Upper lobe of left lung (tissue), 6 donors: ENCODE measurements at places on chromosomes 1 and 21. TPM values are rescaled to one million over a fixed set of nuclear protein-coding genes. Genes with fewer than 3 reads are reported as not detected.

LDLRAD2 gene
- not detected for total RNA-seq

PLA2G2C gene
- not detected for total RNA-seq

VWA5B1 gene
- 0.14 TPM for total RNA-seq

UMODL1 gene
- 0.40 TPM for total RNA-seq

SDC3 gene
- total RNA-seq: 65.8 TPM

ATXN7L2 gene
- 19.9 TPM for total RNA-seq

GRCh38 chr1:235511470-235512240 is 7.4 kb upstream of the B3GALNT2 start:
- H3K4me1 ChIP-seq: no peaks in the 10 kb centered on the region
- no peak overlapping the region for H3K27ac ChIP-seq
- H3K36me3 ChIP-seq: no peaks in the 10 kb centered on the region
- H3K27me3 ChIP-seq: no peaks in the 10 kb centered on the region
- H3K4me3 ChIP-seq: no peak overlapping the region

DNA sequence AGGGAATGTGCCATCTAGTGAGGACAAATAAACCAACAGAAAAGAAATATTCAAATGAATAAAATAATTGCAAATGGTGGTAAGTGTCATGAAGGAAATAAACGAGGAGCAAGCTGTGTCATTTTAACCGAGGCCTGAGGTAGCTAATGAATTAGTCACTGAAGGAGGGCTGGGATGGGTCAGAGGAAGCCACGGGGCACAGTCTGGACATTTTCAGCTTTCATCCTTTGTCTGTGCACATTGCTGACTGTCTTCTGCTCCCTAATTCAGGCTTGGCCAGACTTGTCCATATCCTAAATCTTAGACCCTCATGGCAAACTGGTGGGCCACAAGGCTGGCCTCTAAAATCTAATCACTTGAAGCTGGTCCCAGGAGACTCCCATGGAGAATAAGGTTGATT is 138.4 kb downstream of the RHOU start:
- DNase-seq: no peak
- no peaks in the 10 kb centered on the region for H3K27me3 ChIP-seq
- H3K4me1 ChIP-seq: no peaks in the 10 kb centered on the region
- no peaks in the 10 kb centered on the region for H3K36me3 ChIP-seq
- H3K4me3 ChIP-seq: no peak overlapping the region

DNA sequence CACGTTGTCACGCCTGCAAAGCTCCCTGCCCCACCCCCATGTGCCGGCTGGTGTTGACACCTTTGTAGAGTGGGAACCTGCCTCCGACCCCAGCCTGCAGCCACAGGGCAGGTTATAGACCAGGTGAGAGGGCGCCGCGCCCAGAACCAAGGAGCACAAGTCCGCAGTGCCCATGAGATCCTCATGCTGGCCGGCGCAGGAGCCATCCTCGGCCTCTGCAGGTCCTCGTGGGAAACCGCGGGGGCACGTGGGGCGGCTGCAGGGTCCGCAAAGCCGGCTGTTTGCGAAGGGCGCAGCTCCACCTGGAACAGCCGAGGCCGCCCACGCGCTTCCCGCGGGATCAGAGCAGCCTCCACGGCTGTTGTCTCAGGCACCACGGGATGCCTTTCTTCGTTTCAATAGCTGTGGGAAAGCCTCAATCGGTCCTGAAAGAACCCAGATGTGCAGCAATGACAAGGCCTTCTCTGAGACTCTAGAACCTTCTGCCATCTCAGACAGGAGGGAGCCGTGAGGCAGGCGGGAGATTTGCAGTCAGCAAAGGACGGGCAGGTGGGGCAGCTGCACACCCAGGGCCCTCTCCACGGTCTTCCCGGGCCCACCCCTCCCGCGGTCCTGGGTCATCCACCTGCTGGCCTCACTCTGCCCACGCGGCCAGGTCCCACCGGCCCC is 29.9 kb downstream of the POFUT2 start:
- no peaks in the 10 kb centered on the region for H3K36me3 ChIP-seq
- peak; percentile 83 for DNase-seq
- no peak overlapping the region for H3K4me3 ChIP-seq
- H3K27ac ChIP-seq: no peak overlapping the region

DNA sequence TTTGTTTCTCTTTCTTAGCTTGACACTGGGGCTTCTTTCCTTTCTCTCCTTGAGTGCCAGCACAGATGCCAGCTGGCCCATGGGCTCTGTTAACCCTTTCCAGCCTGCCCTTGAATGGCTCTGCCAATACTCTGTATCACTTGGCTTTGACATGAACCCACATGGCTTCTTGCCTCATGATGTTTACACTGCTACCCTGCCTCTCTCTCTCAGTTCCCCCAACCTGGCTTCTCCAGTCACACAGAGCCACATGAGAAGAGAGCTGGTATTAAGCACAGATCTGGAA is 262.4 kb downstream of the OMA1 start:
- H3K4me1 ChIP-seq: no peaks in the 10 kb centered on the region
- DNase-seq: no peak
- H3K4me3 ChIP-seq: no peak overlapping the region
- H3K36me3 ChIP-seq: no peaks in the 10 kb centered on the region
- H3K27me3 ChIP-seq: no peaks in the 10 kb centered on the region

- H3K27ac ChIP-seq: no peak overlapping the region
- H3K4me3 ChIP-seq: no peak overlapping the region
These were observed 757.3 kb downstream of the LTN1 start for GRCh38 chr21:28235169-28235895.
